ENCODE measurements at places on chromosomes 12 and 14. TPM values are rescaled to one million over a fixed set of nuclear protein-coding genes. Genes with fewer than 3 reads are reported as not detected.

The OR4K2 gene
- polyA plus RNA-seq, result not detected

The WDHD1 gene
- polyA plus RNA-seq, result 19.7 TPM

The SPTSSA gene
- polyA plus RNA-seq, result 25.1 TPM

The PTHLH gene
- 1.3 TPM for polyA plus RNA-seq

The DDX24 gene
- 161 TPM for polyA plus RNA-seq

The HOXC12 gene
- polyA plus RNA-seq, result not detected

The DBX2 gene
- 0.07 TPM for polyA plus RNA-seq

The KRT6C gene
- polyA plus RNA-seq, result not detected

The TMCC3 gene
- 42.8 TPM for polyA plus RNA-seq

The NAV3 gene
- polyA plus RNA-seq, result 8.7 TPM

The TMEM117 gene
- 16.4 TPM for polyA plus RNA-seq

The MYF5 gene
- polyA plus RNA-seq, result 0.14 TPM

The DCN gene
- polyA plus RNA-seq, result 449 TPM

The SLC2A13 gene
- 16.3 TPM for polyA plus RNA-seq

The AQP5 gene
- 3.2 TPM for polyA plus RNA-seq

The NUP107 gene
- polyA plus RNA-seq, result 69.1 TPM

The NUP37 gene
- polyA plus RNA-seq, result 36.7 TPM

The CLEC4C gene
- 0.16 TPM for polyA plus RNA-seq

The PSEN1 gene
- polyA plus RNA-seq, result 69.6 TPM

The RASSF3 gene
- 19.7 TPM for polyA plus RNA-seq

The DPF3 gene
- polyA plus RNA-seq, result 5.4 TPM

The PPP1R36 gene
- 1.3 TPM for polyA plus RNA-seq

The BEST3 gene
- 0.29 TPM for polyA plus RNA-seq

The DNAJC22 gene
- polyA plus RNA-seq, result 20.6 TPM

The LHX5 gene
- polyA plus RNA-seq, result 0.03 TPM

The DUSP6 gene
- 81.8 TPM for polyA plus RNA-seq

The FKBP3 gene
- 130 TPM for polyA plus RNA-seq

The DTX1 gene
- 16.5 TPM for polyA plus RNA-seq

The PTPRO gene
- 217 TPM for polyA plus RNA-seq

The SERPINA4 gene
- polyA plus RNA-seq, result 1.4 TPM

The NID2 gene
- polyA plus RNA-seq, result 102 TPM

The FSCB gene
- polyA plus RNA-seq, result not detected

The GALNT8 gene
- 3.6 TPM for polyA plus RNA-seq

The CD69 gene
- 1.8 TPM for polyA plus RNA-seq

The MGST1 gene
- 42.1 TPM for polyA plus RNA-seq
